Putamen (tissue), 1 donor: ENCODE measurements at places on chromosomes 2 and 18.

DNA sequence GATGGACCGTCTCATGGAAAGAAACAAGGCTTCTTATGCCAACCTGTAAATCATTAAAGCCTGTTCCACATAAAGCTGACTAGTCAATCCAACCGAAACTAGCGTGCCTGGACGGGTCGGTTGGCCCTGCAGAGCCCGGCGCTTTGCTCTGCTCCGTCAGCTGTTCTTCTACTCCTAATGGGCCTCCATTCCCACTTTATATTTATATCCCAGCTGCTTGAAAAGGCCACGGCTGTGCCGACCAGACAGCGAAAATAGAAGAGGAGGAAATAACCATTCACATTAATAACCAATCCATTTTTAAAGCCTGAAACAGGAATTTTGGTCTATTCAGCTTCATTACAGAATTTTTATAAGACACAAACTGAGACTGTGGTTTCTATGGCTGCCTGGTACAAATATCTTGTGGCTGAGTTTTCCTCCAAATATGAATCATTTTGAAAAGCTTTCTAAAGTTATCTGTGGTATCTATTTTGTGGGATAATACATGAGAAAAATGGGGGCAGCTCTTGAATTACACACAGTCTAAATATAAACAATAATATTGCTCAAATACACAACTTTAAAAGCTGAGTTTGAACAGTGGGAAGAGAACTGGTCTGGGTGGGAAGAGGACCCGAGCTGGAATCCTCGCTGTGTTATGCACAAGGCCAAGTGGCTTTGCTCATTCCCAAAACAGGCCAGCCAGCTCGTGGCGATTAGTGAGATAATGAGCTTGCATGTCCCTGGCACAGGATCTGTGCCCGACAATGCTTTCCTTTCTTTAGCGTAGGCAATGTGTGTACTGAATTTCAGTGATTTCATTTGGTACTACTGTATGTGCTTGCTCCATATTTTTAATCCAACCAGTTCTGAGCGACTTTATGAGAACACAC is 10.5 kb upstream of the FAM124B start:
- DNase-seq, result no peak

DNA sequence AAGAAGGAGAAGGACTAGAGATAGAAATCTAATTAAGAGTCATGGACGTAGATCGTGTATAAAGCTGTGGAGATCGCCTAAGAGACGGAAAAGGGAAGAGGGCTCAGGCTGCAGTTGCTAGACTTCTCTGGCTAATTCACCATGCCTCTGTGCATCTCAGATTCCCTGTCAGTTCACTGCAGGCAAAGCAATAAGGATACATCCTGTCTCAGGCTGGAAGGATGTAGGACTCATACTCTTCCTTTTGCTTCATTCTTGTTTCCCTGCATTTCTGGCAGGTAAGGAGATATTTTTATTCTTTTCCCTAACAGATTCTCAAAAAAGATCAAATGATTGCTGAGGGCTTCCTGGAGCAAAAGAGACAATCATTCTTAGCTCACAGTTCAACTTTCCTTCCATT is 112.5 kb downstream of the AP1S3 start:
- no peak for DNase-seq

- no peak for DNase-seq
Observed at GRCh38 chr18:45386041-45386655, 229.1 kb upstream of the SLC14A2 start.

DNA sequence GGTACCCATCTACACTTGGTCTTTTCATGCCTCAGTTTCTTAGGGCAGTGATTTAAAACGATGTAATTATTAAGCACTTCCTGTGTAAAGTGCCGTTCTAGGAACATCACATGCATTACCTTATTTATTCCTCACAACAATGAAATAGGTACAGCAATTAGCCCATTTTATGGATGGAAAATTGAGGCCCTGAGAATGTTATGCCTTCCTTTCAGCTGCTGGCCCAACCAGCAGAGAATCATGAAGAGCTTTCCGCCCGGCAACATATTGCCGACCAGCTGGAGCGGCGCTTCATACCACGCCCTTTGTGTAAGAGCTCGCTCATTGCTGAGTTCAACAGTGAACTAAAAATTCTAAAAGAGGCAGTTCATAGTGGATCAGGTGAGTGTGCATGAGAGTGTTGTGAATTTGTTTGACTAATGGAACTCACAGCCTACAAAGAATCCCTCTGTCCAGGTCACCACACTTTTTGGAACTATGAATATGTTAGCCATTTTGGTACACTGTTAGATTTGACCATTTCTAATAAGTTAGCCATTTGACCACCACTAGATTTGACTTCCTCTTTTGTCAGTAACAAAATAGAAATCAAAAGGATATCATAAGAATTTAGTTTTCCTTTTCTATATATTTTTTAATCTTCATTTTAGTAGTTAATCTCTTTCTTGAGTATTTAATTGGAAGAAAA is 25.6 kb upstream of the RPE start:
- no peak for DNase-seq

DNA sequence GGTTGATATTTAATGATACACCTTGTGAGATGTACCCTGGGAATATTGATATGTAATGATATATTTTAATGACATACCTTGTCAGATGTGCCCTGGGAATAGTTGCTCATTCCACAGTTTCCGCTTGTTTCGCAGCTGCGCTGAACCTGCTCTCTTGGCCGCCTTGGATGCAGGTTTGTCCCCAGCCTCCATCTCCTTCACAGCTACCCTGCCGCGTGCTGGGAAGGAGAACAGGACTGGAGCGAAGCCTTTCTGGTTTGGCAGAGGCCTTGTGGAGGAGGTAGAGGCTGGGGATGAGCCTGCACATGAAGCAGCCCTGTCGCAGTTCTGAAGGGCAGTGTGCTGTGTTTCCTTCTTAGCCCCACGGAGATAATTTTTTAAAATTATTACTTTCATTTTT is 14.6 kb downstream of the ATG4B start:
- DNase-seq, result no peak

GRCh38 chr2:148649936-148650335 is 5.4 kb downstream of the EPC2 start:
- DNase-seq, result no peak

DNA sequence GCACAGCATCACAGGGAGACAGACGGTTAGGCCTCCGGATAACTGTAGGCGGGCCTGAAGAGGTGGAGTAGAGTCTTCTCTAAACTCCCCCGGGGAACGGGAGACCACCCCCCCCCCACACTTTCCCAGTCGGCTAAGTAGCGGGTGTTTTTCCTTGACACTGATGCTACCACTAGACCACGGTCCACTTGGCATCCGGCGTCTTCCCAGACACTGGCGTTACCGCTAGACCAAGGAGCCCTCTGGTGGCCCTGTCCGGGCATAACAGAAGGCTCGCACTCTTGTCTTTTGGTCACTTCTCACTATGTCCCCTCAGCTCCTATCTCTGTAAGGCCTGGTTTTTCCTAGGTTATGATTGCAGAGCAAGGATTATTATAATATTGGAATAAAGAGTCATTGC is 25.7 kb upstream of the NCL start:
- DNase-seq, result no peak

GRCh38 chr2:219018726-219019125 is 22.6 kb downstream of the CFAP65 start:
- no peak for DNase-seq

DNA sequence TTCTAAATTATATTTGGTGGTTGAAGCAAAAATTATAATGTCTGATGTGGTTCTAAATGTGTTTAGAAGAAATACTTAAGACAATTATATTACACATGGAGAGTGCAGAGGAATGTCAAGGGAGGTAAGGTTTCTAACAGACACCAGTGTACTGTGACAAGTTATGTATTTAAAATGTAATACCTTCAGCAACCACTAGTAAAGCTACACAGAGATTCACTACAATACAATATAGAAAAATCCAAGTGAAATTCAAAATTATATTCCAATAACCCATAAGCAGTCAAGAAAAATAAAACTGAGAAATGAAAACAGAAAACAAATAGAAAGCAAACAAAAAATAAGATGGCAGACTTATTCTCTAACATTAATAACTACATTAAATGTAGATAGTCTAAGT is 249.5 kb upstream of the KLHL14 start:
- no peak for DNase-seq

GRCh38 chr18:76963936-76964335 is 141.6 kb downstream of the ZNF236 start:
- DNase-seq, result no peak
